ENCODE measurements at places on chromosomes 12 and 14. TPM values are rescaled to one million over a fixed set of nuclear protein-coding genes. Genes with fewer than 3 reads are reported as not detected.

Gene KLHDC2
- polyA plus RNA-seq: 162 TPM

DNA sequence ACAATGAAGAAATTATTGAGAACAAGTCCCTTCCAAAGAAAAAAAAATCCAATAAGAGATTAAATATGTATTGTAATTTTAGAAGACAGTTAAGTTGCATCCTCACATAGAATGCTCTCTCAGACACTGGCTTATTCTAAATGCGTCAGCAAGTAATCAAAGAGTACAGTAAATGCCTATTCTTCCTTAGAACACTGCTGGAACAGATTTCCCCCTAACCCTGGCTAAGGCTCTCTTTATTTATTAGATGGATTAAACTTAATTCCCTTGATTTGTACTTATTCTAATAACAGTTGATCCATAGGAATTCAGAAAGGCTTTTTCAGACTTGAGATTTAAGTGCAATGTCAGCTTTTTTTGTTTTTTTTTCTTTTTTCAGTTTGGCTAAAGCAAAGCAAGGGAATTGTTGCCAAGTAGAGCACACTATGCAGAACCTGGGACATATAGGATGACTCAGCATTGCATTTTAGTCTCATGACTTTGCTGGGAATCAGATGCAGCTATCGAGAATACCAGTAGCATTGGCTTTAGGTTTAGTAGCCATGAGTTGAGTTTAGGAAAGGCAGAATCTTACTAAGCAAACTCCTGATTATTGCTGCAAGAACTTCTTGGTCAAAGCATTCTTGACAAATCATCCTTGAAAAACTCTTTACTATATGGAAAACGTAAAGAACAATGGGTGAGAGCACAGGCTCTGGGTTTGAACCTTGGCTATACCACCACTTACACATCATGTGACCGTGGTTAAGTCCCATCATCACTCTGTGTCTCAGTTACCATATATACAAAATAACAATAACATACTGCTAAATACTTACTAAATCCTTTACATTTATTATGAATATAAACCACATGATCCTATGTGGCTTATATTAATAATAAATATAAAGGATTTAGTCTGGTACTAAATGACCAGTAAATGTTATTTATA, 26.7 kb downstream of the MED21 start:
- DNase-seq: no peak

Gene TSHR
- 0.34 TPM for polyA plus RNA-seq

DNA sequence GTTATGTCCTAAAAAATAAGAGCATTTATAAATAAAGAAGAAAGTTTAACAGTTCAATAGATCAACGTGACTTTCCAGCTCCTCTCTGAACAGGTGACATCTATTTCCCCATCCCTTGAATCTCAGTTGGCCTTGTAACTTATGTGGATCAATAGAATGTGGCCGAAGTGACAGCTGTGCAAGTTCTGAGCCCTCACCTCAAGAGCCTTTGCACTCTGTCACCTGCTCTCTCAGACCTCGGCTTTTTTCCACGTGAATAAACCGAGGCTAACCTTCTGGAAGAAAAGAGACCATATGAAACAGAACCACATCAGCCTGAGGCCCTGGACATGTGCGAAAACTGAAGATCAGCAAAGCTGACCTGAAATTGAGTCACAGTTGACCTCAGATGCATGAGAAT, 253.0 kb downstream of the DAD1 start:
- DNase-seq: no peak

- no peak for DNase-seq
Measured at GRCh38 chr12:106131676-106132075, 7.1 kb downstream of the NUAK1 start.

Gene FOXG1
- 0.06 TPM for polyA plus RNA-seq

GRCh38 chr12:127388985-127389384, 878.0 kb upstream of the TMEM132C start:
- DNase-seq: no peak

DNA sequence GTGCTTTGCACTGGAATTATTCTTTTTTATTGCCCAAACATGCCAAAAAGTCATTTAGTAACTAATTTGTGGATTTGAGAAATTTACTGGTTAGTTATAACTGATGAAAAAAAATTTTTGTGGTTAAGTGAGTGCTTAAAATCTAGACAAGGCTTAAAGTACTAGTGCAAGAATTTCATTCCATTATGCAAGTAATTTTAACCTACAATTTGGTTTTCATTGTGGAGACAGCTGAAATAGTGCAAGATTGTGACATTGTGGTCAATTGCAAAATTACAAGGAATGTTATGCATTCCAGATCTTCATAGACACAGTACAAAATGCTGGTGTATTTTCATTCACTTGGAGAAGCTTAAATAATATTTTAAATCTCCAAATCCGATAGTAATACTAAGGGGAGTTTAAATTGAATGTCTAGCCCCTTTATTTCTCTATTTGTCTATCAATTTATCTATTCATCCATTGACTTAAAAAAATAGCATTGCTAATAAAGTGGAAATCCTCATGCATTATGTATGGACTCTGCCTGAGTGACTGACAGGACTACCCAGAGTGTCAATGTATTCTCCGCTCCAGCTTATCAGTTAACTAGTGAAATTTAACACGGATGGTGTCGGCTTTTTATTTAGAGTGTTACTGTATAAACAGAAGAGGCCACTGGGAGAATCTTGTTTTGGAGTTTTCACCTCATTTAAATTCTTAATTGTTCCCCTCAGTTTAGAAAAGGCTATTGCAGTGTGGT, 125.9 kb downstream of the ALX1 start:
- DNase-seq: no peak

Gene SMCO3
- polyA plus RNA-seq: 3.3 TPM

DNA sequence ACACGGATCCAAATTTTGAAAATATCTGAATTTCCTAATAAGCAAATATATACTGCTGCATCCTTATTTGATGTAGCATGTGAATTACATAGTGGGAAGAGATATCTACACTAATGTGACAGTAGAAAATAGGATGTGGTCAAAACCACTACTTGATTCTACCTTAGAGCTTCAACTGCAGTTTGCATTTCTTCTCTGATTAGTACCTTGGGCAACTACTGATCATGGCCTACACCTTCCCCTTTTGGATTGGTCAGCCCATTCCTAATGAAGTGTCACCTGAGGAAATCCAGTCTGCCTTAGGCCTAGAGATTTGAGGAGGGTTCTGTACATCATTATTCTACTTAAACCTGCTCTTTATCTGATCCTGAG, 10.7 kb downstream of the LLPH start:
- no peak for DNase-seq

- DNase-seq: no peak
Measured at GRCh38 chr14:91927191-91927590, 20.3 kb downstream of the FBLN5 start.

GRCh38 chr14:22929961-22930364, 787 bp upstream of the PRMT5 start:
- no peak for DNase-seq

GRCh38 chr12:24596768-24597388, 352.0 kb downstream of the BCAT1 start:
- DNase-seq: no peak

Gene STYK1
- polyA plus RNA-seq: 0.70 TPM

DNA sequence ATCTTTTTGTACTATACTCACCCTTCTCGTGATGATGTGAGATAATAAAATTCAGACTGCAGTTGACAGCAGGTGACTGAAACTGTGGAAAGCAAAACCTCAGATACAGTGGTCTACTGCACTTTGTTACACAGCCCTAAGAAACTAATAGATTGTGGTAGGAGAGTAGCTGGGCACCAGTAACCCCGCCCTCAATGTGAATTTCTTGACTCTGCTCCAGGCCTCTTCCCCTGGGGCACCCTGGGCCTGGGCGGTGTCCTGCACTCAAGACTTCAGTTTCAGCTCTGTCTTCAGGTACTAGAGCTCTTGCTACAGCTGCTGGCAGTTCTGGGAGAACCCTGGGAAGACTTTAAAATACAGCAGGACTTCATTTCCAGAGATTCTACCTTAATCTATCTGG, 197.6 kb upstream of the AVPR1A start:
- no peak for DNase-seq

DNA sequence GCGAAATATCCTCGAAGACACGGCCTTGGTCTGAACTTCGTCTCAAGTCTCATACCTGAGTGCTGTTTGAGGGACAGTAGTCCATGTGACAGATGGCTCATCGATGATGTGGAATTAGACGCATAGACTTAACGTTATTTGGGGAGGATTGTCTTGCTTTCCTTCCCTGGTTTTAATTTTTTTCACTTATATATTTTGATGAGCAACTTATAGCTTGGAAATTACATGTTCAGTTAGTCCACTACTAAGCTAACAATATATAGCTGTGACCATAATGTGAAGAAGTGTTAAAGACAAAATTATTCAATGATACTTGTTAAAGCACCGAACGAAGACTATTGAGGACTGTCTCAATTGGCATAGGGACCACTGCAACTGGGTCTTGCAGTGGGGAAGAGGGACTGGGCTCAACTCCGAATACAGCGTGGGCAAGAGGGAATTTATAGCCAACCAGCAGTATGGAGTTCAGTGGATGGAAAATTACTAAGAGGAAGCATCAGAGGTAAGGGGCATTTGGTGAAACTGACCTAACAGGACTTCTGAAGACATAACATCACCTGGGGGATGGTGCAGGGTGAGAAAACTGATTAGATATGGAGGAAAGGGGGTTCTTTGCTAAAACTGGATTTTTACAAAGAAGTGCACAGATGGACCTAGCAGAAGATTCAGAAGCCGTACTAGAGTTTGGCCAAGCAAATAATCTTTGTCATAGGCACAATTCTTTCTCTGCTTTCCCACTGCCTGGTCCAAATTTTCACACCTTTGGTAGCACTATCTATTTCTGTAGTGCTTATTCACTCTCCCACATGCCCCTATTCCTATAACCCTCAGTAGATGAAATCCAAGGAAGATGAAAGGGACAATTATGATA, 910 bp upstream of the TM7SF3 start:
- no peak for DNase-seq

- DNase-seq: peak; percentile 65
Measured at GRCh38 chr12:59113831-59114615, 193.7 kb upstream of the LRIG3 start.

DNA sequence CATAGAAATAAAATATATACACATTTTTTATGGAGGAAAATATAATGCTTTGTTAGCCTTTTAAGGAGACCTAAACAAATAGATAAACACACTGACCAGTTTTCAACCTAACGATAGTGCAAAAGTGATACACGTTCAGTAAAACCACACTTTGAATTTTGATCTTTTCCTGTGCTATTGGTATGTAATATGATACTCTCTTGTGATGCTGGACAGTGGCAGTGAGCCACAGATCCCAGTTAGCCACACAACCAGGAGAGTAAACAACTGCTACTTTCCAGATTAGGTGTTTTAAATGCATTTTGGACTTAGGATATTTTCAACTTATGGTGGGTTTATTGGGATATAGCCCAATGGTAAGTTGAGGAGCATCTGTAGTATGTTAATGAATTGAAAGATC, 243.1 kb downstream of the ERC1 start:
- no peak for DNase-seq

Gene FMNL3
- 38.7 TPM for polyA plus RNA-seq

DNA sequence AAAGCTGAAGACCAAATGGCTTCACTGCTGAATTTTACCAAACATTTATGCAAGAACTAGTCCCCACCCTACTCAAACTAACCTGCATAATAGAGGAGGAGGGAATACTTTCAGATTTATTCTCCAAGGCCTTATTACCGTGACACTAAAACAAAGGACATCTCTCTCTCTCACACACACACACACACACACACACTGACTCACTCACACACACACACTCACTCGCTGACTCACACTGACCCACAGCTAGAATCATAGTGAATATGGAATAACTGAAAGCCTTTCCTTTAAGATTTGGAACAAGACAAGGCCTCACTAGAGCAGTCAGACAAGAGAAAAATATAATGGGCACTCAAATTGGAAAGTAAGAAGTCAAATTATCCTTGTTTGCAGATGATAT, 1014.1 kb downstream of the TMTC2 start:
- DNase-seq: no peak

- no peak for DNase-seq
Measured at GRCh38 chr12:48986720-48987291, 8.7 kb downstream of the WNT1 start.

Gene KCNJ8
- polyA plus RNA-seq: 19.3 TPM

Gene ASCL1
- 0.16 TPM for polyA plus RNA-seq
